ENCODE measurements at places on chromosomes 3 and 15. TPM values are rescaled to one million over a fixed set of nuclear protein-coding genes. Genes with fewer than 3 reads are reported as not detected.

Gene KBTBD12
- not detected for total RNA-seq

Gene SLC51A
- total RNA-seq = not detected

Gene GP5
- total RNA-seq = not detected

DNA sequence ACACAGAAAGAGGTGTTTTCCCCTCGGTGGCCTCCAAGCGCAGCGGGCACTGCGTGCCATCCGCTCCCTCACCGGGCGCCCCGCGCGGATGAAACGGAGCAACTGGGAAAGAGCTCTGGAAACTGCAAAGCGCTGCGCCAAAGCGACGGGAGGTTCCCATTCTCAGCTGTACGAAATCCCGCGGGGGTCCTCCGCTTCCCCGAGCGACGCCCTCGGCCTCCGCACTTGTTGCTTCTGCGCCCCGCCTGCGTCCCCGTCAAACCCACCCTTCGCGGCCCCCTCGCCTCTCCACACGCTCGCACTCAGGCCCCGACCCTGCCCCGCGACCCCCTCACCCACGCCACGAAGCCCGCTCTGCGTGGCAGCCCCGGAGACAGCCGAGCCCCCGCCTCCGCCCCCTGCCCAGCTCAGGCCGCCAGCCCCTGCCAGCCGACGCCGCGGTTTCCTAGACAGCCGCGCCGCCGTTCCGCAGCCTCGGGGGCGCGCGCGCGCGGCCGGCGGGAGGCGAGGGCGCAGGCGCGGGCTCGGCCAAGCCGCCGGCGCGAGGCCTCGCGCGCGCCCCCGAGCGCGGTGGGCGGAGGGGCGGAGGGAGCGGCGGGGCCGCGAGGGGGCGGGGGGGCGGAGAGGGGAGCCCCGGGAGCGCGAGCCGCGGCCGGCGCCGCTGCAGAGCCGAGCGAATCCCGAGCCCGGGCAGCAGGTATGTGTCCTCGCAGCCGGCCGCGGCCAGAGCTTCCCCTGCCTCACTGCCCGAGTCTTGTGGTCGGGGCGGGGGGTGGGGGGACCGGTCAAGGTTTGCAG is at the start of gene TMEM266:
Gene TMEM266 (plus strand): TSS at position 666 of the 798 bp plus-strand sequence. CDS start 74,279 bp downstream, outside the sequence.
- no peak within 1 kb of the TSS for H3K27ac ChIP-seq
- peak; percentile 13 for DNase-seq
- peaks cover 62% of the 10 kb centered on the region for H3K27me3 ChIP-seq
- peak within 1 kb of the TSS; percentile 61 for H3K4me3 ChIP-seq
- peaks cover 5% of the 10 kb centered on the region for H3K4me1 ChIP-seq

GRCh38 chr3:46717447-46718231 is at the start of gene PRSS50:
PRSS50 (minus strand) TSS chr3:46717869; CDS start chr3:46717824, 45 bp downstream.
- no peaks in the 10 kb centered on the region for H3K36me3 ChIP-seq
- H3K27ac ChIP-seq = no peak within 1 kb of the TSS
- H3K27me3 ChIP-seq = peaks cover 14% of the 10 kb centered on the region

- no peaks in the 10 kb centered on the region for H3K36me3 ChIP-seq
- H3K4me3 ChIP-seq = no peak overlapping the region
- no peak overlapping the region for H3K27ac ChIP-seq
- DNase-seq = no peak
- no peaks in the 10 kb centered on the region for H3K4me1 ChIP-seq
These were observed 104.2 kb downstream of the ITPR1 start for GRCh38 chr3:4597208-4597985.

DNA sequence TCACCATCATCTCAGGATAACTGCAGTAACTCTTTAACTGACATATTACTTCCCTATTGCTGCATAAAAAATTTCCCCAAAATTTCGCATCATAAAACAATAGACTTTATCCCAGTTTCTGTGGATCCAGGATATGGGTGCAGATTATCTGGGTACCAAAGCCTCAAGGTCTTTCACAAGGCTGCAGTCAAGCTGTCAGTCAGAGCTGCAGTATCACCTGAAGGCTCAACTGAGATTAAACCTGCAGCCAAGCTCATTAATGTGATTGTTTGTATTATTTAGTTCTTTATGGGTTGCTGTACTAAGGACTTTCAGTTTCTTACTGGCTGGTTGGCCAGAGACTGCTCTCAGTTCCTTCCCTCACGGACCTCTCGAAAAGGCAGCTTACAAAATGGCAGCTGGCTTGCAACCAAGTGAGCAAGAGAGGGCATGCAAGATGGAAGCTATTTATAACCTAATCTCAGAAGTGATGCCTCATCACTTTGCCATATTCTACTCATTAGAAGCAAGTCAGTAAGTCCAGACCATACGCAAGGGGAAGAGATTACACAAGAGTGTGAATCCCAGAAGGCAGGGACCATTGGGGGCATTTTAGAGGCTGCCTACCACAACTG is 54.9 kb downstream of the DCUN1D1 start:
- H3K27ac ChIP-seq = no peak overlapping the region
- no peak overlapping the region for H3K4me3 ChIP-seq
- H3K27me3 ChIP-seq = no peaks in the 10 kb centered on the region

- DNase-seq = no peak
- no peak overlapping the region for H3K27ac ChIP-seq
- H3K27me3 ChIP-seq = no peaks in the 10 kb centered on the region
These were observed 2.6 kb downstream of the MFSD1 start for GRCh38 chr3:158804441-158804840.

Data from astrocyte (in vitro differentiated cells and primary cell).